Osteoblast (primary cell): ENCODE measurements at places on chromosomes 1 and 21. TPM values are rescaled to one million over a fixed set of nuclear protein-coding genes. Genes with fewer than 3 reads are reported as not detected.

The CPT2 gene
- 20.6 and 24.2 TPM in 2 replicates for total RNA-seq

GRCh38 chr1:46489638-46490405 is at the start of gene DMBX1:
DMBX1 (plus strand) TSS chr1:46489836; CDS start chr1:46507011, 17,175 bp downstream.
- peak; percentile 95 for DNase-seq

DNA sequence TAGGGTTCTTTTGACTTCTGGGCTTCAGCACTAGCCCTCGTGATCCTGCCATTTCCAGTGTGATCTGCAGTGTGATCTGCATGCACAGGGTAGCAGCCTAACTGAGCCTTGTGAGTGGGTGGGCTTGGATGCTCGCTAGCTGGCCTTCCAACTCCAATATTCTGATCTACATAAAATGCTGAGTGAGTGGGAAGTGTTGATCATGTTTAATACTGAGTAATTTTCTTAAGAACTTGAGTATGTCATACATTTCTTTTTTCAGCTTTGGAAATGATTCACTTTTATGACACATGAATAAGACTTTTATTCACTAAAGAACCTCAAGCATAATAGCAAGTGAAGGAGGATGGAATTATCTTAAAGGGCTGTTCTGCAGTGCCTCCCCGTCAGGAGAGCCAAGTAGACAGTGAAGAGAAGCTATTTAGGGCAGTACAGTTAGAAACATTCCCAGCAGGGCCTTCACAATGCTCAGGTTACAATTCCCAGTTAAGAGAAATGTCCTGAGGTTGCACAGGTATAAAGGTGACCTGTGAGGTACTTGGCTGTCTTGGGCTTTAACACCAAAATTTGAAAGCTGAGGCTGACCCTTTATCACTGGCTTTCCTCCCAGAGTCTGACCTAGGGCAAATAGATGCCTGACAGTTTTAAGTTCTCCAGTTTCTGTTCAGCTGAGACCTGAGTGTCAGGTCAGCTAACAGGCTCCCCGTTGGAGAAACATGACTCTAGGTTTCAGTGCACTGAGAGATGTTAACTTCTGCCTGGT is 29.1 kb upstream of the LRRC8C start:
- peak; percentile 62 for DNase-seq

DNA sequence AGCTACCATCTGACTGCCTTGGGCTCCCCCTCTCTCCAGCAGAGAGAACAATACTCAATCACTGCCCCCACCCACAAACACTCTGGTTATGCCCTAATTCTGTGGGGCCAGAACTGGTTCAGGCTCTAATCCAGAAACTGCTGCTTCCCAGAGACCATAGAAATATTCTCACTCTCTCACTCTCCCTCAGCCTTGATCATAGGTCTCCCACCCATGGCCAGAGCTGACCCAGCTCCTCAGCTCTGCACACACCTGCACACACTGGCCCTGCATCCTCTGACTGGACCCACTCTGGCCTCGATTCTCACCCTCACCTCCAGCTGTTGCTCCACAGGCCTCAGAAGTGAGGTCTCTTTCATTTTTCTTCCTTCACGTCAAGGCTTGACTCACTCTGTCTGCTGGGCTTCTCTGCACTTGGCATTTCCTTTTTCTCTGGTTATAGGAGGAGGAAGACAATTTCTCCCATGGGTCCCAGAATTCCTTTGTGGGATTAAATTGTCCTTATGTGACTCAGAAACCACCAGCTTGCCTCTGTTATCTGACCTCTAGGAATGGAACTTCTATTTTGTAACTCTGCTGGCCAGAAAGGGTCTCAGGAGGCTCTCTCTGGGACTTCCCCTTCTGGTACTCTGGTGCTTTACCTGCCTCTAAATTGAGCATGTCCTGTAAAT is 15.6 kb upstream of the ZMYM6 start:
- peak; percentile 81 for DNase-seq

The EPS8L3 gene
- not detected in 2 replicates for total RNA-seq

The OSCP1 gene
- 14.5 and 15.6 TPM in 2 replicates for total RNA-seq

The SH2D1B gene
- not detected in 2 replicates for total RNA-seq

DNA sequence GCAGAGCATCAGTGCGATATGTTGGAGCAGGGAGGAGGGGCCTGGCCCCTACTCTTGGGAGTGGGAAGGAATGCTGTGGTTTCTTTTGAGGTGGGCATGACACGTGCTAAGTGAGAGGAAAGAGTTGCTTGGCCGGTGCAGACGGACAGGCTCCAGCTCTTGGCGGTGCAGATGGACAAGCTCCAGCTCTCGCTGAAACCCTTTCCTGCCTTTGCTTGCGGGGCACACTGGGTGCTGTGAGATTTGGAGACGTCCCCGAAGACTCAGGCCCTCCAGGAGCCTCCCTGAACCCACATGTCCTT is 15.9 kb downstream of the PDXK start:
- DNase-seq, result peak; percentile 95

DNA sequence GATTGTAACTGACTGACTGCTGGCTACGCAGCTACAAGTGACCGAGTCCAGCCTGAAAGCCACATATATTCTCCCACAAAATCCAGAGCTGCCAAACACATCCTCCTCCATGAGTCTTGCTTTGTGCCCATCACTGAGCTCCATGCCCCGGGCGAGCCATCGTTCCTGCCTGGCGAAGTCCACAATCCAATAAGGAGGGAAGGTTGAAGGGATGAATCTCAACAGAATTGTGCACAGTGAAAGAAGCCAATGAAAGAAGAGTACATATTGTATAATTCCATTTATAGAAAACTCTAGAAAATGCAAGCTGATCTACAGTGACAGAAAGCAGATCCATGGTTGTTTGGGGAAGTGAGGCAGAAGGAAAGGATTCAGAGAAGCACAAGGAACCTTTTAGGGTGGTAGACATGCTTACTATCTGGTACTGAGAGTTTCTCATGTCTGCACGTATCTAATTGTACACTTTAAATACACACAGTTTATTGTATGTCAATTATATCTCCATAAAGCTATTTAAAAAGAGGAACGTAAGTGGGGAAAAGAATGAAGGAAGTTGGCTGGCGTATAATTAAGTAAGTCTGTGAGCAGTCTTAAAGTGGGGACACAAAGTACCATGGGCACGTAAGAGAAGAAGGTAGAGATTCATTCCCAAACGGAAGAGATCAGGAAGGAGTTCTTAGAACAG is 115.9 kb upstream of the JUN start:
- peak; percentile 34 for DNase-seq

- no peak for DNase-seq
These were observed 69.2 kb upstream of the HSPA13 start for GRCh38 chr21:14452031-14452726.

GRCh38 chr21:37454869-37455503 is 88.4 kb downstream of the DYRK1A start:
- no peak for DNase-seq

- peak; percentile 39 for DNase-seq
These were observed 22.9 kb upstream of the DISP3 start for GRCh38 chr1:11455967-11456570.

The VAMP3 gene
- total RNA-seq, result 101 and 103 TPM in 2 replicates

The AIM2 gene
- 0.59 and 0.72 TPM in 2 replicates for total RNA-seq

DNA sequence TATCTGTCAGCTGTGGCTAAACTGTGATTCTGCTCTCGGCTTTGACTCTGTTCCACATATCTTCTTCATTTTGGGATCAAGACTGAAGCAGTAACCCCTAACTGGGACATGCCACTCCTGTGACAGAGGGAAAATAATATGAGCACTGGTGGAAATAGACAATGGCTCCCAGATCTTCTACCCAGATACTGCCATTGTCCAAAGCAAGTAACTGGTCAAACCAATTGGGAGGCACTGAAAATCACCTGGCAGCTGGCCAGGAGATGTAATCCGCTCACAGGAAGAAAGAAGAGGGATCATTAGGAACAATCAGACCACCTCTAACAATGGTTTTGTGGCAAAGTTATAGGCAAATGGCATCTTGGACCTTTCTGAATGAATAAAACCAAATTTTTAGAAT is 10.7 kb downstream of the SNX7 start:
- DNase-seq, result no peak

The NBPF6 gene
- 0.36 TPM in 1 of 2 replicates, not detected in the other for total RNA-seq

DNA sequence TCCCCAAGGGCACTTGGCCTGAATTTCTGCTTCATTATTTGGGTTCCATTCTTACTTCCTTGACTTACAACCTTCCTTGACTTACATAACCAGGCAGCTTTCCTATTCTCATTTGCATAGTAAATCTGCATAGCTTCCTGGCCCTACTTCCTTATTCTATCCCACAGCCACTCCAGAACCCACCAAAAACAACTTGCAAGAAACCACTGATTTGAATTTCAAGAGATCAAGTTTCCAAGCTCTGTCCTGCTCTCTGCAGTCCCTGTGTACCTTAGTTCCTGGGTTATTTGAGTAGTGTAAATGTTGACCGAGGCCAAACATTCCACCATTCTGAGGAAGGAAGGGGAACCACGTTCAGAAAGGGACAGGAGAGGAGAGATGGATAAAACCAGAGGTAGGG is 603.3 kb downstream of the PTPRC start:
- no peak for DNase-seq

DNA sequence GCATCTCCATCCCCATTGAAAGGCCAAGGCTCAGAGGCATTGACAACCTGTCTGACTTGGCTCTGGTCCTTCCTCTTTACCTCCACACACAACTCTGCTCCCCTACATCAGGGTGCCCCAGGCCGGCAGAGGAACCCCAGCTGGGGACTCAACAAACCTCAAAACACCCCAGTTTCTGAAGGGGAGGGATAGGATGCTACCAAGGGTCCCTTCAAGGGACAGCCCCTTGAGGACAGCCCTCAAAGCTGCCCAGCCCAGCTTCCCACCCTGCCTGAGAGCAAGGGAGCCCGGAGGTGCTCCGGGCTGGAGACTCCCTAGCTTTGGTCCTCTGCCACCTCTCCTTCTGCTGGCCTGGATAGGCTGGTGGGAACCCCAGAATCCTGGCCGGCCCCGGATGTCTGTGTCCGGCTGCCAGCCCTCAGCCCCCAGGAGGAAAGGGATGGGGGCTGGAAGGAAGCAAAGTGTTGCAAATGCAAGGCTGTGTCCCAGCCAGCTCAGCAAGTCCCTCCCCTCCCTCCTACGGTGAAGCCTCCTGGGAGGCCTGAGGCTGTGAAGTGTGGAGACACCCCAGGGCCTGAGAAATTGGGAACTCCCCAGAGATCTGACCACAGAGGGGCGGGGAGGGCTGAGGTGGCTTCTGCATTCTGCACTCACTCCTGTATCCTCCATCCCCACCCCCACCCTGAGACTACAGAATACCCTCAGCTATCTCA is 1.1 kb upstream of the MARCKSL1 start:
- peak; percentile 82 for DNase-seq

- peak; percentile 86 for DNase-seq
These were observed 113.5 kb downstream of the PRDM2 start for GRCh38 chr1:13813398-13814012.

The LCE1F gene
- total RNA-seq, result not detected in 2 replicates

DNA sequence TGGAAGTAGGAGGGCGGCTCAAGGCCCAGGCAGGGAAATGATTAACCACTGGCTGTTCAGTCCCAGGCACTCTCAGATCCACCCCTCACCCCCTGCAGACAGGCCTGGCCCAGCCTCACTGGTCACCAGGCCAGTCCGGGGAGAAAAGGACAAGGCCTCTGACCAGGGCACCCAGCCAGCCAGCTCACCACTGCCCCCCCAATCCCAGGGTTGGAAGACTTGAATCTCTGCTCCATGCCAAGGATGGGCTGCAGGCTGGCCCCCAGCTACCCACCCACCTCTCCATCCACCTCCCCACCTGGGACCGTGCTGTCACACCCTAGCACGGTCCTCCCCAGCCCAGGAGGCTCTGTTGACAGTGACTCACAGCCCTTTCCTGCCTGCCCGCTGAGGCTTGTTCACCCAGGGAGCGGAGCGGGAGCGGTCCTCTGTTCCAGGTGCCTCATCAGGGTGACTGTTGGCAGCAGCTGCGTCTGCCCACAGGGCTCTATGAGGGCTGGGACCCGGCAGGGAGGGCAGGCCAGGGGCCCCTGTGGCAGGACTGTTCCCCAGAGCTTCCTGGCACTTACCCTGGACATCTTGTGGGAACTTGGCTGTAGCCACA is 2.2 kb downstream of the LAD1 start:
- no peak for DNase-seq

DNA sequence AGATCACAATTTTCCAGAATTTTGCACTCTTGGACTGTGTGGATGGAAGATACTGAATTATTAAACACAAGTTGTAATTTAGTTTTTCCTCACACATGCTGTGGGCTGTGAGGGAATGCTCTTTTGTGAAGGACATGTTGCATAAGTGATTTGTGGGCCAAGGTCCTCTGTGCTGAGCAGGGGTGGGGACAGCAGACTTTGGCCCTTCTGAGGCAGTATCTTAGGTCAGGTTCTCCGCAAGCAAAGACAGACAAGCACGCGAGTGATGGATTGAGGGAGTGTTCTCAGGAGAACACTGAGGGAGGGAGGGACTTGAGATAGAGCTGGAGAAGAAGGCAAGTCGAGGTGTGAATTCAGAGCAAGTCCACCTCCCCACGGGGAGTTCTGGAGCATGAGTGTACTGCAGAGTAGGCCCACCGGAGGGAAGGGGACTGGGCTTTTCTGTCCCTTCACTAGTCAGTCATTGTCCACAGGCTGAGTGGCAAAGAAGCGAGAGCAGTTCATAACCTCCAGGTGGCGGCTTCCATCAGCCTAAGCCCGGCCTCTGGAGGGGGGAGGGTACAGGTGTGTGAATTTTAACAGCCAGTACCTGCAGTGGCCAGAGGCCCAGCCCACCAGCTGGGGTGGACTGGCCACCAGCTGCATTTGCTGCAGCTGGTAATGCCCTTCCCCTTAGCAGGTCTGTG is 19.1 kb upstream of the CD101 start:
- no peak for DNase-seq
